K562 (cell line): ENCODE measurements at places on chromosomes 1 and 21. TPM values are rescaled to one million over a fixed set of nuclear protein-coding genes. Genes with fewer than 3 reads are reported as not detected.
A peak's percentile ranks its signal among the peaks of the same experiment; 100 is the strongest.

Gene ASTN1
- total RNA-seq = 0.11 and 0.22 TPM in 2 replicates

Gene SPRR2D
- total RNA-seq = 2.7 and 3.9 TPM in 2 replicates

Gene ARHGAP30
- 0.35 and 0.42 TPM in 2 replicates for total RNA-seq

Gene CFAP141
- not detected in 2 replicates for total RNA-seq

Gene ZNF593OS
- total RNA-seq = not detected in 2 replicates

GRCh38 chr1:152501704-152502103 lies 8.9 kb upstream of the LCE5A start:
- DNase-seq = no peak

DNA sequence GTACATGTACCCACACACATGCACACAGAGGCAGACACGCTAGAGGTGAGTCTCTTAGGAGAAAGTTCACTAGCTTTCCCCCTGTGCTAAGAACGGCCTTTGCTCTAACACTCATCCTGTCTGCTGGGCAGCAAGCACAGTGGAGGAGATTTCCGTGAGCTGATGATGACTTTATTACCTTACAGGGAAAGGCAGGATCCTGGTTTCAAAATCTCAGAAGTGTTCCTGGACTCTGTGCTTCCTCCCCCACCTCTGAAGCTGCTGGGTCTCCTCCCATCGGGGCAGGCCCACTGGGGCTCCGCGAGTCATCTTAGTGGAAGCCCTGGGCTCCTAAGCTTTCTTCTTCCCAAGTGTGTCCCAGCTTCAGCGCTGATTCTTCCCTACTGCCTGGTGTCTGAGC lies 2.7 kb downstream of the FAM3B start:
- no peak for DNase-seq

- DNase-seq = no peak
Measured at GRCh38 chr21:45644041-45644906, 749 bp downstream of the PCBP3 start.

GRCh38 chr1:51636764-51637522 lies 20.1 kb downstream of the OSBPL9 start:
- no peak for DNase-seq

DNA sequence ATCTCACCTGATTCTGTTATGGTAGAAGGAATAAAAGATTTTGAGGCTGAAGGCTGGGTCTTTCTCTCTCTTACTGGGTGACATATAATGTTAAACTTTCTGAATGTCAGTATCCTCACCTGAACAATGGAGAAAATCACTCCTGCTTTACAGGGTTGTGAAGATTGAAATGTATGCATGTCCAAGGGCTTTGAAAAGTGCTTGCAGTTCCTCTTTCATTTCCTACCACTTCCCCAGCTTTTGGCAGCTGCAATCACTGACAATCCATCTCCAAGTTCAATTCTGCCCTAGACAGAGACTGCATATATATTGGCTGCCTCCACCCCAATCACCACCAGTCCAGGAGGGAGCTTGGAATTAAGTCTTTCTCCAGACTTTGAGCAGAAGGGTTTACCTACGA lies 39.8 kb downstream of the FAM78B start:
- no peak for DNase-seq

DNA sequence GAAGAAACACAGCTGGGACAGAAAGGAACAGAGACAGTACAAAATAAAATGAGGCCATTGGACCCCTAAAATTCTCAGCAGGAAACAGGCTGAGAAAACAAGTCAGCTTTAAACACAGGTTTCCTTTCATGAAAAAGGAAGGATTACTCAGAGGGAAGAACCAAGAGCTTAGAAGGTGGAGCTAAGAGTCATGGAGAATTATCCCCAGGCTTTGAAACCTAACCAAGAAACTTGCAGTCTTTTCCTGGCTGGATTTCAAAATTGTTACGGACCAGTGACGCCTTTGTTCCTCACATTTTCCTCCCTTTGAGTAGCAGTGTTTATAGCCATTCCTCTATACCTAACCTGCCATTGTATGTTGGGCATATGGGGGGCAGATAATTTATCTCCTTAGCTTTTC lies 8.8 kb downstream of the HMGB4 start:
- DNase-seq = no peak

- no peak for DNase-seq
Measured at GRCh38 chr1:12552951-12553921, 64.8 kb downstream of the DHRS3 start.

DNA sequence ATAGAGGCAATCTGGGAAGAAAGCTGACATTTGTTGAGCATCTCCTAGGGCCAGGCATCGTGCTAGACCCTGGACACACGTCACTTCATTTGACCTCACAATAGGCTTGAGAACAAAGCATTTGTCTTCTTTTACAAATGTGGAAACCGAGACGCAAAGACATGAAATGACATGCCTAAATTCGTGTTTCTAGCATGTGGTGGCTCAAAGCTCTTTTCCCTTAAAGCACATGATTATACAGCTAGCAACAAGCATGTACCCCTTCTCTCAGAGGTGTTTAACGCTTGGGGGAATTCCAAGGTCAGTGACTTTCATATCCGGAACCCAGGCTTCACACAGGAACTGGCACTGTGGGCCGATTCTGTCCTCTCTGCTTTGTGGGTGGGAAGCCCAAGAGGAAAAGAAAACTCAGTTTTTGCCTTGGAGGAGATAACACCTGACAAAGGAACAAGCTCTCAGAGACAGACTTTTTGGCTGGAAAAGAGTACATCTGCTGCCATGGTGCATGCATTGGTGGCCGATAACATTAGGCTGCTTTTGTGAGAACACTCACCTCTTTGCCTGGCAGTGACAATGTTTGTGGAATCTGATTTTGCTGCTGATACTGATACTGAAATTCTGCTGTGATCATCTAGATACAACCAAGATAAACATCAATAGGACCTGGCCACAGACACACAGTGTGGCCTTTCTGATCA lies 15.4 kb upstream of the CD2 start:
- DNase-seq = no peak

DNA sequence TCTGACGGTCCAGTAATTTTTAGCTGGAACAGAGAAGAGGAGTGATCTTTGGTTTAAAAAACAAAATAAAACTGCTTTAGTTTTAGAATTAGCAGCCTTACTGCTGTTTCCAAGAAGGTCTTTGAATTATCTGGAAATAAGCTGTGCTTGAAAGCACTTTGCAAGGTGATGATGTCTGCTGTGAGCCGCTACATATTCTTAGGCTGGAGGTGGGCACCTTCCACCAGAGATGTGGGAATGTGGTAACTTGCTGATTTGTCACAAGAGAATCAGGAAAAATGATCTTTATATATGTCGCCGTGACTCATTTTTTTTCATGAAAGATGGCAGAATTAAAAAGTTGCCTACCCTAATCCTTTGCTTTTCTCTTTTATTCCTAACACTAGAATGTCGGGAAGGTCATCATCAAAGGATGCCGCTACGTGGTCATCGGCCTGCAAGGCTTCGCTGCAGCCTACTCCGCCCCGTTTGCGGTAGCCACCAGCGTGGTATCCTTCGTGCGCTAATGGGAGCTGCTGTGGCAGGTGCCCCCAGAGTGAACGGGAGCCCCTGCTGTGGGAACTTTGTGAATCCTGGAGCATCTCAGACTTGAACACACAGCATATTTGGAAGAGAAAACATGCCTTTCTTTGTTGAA lies 6.2 kb downstream of the C1orf115 start:
- no peak for DNase-seq

GRCh38 chr1:53992085-53992874 lies 25.7 kb downstream of the LDLRAD1 start:
- no peak for DNase-seq

GRCh38 chr1:210467440-210468043 lies 138.8 kb downstream of the HHAT start:
- no peak for DNase-seq

- peak; percentile 64 for DNase-seq
Measured at GRCh38 chr1:40339420-40340323, 22.6 kb upstream of the COL9A2 start.

- no peak for DNase-seq
Measured at GRCh38 chr21:44962403-44962966, 22.7 kb downstream of the SLX9 start.

DNA sequence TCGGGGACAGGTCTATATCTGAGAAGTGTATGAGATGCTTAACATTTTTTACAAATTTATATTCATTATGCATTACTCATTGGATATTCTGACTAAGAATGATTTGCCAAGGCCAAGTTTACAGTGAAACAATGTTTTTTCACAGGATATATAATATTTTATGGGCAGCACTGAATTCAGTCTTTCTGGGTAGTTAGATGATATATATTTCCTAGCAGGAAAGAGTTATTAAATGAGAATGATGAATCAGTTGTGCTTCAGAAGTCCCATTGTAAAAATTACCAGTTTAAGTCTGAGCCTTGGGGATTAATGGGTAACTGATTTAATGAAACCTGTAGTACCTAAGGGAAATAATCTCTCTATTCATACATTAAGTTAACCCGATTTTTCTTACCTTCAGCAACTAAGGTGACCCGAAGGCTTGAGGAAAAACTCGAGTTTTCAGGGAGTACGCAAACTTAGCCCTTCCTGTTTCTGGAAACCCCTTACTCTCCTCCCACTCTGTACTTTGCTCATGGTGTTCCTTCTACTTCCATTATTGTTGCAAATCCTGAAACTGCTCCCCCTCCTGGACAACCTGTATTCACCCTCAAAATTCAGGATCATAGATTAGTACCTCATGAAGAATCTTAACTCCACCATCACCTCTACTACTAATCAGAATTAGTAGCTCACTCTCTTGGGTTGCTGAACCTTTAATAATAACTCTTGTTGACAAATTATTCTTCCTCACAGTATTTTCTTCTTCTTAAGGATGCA lies 135.1 kb downstream of the AK5 start:
- peak; percentile 15 for DNase-seq

DNA sequence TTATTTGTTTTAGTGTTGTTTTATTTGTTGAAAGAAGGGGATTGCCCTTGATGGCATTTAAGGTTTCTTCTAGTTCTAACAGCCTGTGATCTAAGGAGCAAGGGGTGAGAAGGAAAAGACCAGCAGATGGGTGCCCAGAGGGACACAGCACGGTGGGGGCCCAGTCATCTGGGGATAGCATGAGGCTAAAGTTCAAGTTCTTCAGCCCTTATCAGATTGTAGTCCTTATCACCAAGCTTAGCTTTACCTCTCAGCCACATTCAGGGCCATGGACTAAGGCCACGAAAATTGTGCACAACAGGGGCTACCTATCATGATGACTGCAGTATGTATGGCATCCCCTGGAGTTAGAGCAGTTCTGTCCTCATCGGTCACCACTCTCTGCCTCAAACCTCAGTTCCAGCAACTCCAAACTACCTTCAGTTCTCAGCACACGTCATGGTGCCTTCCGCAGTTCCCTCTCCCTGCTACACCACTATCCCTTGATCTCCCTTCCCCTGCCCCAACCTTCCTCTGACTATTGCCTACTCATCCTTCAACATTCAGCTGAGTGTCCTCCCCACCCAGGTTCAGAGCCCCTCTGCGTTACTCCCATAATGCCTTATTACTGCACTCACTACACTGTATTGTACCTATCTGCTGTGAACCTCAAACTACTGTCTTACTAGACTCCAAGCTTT lies 36.4 kb downstream of the ATF3 start:
- no peak for DNase-seq
